ENCODE measurements at places on chromosomes 2 and 18. TPM values are rescaled to one million over a fixed set of nuclear protein-coding genes. Genes with fewer than 3 reads are reported as not detected.

- DNase-seq: no peak
Observed at GRCh38 chr18:25531207-25531606, 179.2 kb upstream of the ZNF521 start.

DNA sequence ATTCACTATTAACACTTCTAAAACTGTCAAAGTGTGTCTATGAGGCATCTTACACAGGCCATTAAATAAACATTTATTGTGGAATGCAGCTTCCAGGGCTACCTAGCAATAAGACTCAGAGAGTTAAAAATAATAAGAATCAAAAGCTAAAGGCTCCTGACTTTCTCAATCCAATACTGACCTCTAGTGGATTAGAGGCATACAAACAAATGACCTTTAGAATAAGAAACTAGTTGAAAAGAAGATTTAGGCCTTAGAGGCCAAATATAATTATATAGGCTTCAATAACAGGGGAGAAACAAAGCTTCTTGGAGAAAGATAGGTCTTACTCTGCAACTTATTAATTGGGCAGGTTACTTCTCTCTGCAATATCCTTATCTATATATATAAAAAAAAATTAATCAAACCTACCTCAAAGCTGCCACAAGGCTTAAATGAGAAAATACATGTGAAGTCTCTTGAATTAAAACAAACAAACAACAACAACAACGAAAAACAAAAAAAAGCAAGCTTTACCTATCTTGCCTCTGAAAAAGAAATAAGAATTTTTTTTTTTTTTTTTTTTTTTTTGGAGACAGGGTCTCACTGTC lies 246.1 kb downstream of the EXOC6B start:
- DNase-seq: peak; percentile 60

DNA sequence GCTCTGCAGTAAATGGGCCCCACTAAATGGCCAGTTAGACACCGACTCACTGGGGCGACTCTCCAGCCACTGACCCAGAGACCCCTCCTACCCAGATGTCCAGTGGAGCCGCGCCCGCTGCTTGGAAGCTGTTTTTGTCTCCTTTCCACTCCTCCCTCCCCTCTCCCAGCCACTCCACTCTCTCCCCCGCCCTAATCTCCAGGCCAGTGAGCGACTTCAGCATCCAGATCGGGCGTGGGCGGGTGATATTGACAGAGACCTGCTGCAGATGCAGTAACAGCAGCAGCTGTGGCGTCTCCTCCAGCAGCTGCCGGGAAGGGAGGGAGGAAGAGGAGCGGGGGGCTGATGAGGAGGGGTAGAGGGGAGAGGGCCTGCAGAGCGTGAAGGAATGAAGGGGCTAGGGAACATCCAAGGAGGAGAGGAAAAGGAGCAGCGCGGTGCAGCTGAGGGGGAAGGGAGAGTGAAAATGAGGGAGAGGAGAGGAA lies at the start of gene SCN7A:
TSS of gene SCN7A (minus strand) at position 110 of the 485 bp plus-strand sequence. CDS start 16,553 bp downstream, outside the sequence.
- no peak for DNase-seq

DNA sequence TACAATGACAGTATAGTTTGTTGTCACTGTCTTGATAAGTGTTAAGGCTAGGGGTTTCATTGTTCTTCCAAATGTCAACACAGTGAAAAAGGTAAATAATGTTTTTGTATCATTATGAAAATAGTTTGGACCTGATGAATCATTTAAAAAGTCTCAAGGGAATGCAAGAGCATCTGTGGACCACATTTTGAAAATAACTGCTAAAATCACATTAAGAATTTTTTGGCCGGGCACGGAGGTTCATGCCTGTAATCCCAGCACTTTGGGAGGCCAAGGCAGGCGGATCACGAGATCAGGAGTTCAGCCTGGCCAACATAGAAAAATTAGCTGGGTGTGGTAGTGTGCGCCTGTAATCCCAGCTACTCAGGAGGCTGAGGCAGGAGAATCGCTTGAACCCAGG lies 10.3 kb downstream of the SCN1A start:
- no peak for DNase-seq

DNA sequence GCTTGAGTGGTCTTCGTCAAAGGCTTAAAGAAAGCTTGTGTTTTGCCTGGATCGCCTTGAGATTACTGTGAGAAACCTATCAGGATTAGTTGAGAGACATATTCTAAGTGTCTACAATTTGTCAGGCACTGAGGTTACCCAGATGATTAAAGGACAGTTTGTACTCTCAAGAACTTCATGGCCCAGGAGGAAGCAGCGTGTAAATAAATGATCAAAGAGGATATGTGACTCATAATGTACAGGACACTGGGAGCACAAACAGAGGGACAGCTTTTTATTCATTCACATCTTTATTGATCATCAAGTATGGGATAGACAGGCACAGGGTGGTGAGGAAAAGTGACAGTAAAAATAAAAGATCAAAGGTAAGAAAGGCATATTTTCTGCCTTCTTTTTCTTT lies 152.6 kb upstream of the FSHR start:
- DNase-seq: peak; percentile 35

DNA sequence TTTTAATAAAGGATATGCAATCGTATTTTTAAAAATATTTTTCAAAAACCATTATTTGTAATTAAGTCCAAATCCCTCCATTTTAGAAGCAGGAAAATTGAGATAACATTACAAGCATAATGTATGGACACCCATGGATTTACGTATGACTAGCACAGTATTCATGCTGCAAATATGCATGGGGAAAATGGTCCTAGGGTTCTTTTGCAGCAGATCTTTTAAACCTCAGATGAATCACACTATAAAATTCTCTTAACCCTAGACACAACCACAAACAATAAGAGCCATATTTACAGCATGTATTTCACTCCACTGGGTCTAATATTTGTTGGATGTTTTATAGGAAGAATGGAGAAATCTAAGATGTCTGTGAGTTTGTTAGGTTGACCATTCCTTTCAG lies 453.4 kb downstream of the TGIF1 start:
- DNase-seq: no peak

DNA sequence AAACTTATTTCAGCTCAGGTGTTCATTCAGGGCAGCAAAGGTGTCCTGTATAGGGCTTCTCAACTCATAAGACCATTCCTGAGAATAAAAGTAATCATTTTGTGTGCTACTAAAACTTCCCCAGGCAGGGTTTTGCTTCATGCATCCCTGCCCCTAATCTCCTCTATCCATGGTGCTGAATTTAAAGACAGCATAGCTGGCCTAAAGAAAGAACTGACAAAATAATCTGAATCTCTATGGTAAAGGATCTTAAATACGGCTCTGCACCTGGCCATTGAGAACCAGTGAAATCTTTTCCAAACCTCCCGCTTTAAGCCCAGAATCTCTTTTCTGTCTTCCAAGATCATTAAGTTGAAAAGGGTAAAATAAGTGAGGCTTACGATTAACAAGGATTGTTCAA lies 292.1 kb upstream of the KLHL29 start:
- no peak for DNase-seq

The IL36B gene
- not detected for total RNA-seq

Measured in H4 (cell line).